ENCODE measurements at places on chromosomes 1 and 21. TPM values are rescaled to one million over a fixed set of nuclear protein-coding genes. Genes with fewer than 3 reads are reported as not detected.

GRCh38 chr1:172971241-172971640, 79.5 kb downstream of the TNFSF18 start:
- no peak for DNase-seq

SH3GLB1 gene
- 65.7 TPM for total RNA-seq

- DNase-seq = no peak
These were observed 1678.9 kb downstream of the KCNT2 start for GRCh38 chr1:194929357-194929756.

GRCh38 chr1:228120351-228120750, 11.3 kb upstream of the MRPL55 start:
- no peak for DNase-seq

DNA sequence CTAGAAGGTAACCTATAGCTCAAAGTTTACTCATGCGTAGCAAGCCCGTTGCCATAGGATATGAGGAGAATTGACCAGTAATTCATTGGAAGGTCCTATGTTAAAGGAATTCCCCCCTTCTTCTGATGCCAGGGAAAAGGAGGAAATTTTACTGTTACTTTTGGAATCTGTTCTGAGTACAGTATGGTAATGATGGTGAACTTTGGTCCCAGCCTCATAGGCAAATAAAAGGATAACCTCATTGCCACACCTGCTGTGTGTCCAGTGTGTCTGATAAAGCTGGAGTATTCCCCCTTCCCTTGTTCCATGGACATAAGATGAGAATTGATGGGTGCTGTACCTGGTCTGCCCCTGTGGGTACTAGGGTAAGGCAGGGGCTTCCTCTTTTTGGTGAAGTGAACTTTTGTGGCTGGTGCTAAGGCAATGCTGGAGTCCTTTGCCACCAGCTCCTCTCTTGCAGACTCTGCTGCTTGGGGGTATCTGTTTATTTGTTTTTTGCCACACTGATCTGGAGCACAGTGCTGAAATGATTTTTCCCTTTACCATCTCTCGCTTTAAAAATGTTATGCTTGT, 22.2 kb downstream of the MPZ start:
- DNase-seq = no peak

SOD1 gene
- total RNA-seq = 344 TPM

CFHR1 gene
- 0.75 TPM for total RNA-seq

DNALI1 gene
- total RNA-seq = 45.3 TPM

ROR1 gene
- 13.1 TPM for total RNA-seq

- DNase-seq = peak; percentile 12
These were observed 25.2 kb upstream of the AGO1 start for GRCh38 chr1:35857830-35858229.

GRCh38 chr1:59768792-59769735, 45.7 kb upstream of the HOOK1 start:
- DNase-seq = no peak

DYNLT4 gene
- total RNA-seq = not detected

PDZK1 gene
- 111 TPM for total RNA-seq

GRCh38 chr1:153659175-153659534, 652 bp downstream of the SNAPIN start:
- no peak for DNase-seq

DNA sequence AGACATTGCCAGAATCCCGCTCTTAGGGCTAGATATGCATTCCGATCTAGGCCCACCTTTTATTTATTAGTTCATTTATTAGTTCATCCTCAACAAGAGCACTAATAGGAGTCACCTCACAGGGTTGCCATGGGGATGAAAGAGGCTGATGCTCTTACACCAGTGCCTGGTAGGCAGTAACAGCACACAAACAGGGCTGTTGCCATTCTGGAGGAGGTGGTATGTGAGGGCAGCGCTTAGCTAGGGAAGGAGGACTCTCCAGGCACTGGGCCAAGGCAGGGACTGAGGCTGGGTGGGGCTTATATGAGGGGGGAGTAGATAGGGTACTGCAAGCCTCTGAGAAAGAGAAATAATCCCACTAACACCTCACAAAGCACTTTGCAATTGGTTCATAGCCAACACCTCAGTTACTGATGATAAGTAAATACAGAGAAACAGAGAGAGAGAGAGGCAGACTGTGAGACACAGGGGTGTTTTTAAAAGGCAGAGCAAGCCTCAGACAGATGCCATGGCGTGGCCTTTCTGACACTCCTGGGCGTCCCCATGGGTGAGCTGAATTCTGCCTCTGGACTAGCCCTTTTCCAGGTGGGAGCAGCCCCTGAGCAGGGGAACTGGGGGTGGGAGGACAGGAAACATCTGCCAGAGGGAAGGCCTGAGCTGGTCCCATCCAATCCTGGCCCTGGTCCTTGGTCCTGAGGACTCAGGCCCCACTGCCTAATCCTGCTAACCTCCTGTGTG, 5.9 kb downstream of the FCGR2A start:
- DNase-seq = no peak

DNA sequence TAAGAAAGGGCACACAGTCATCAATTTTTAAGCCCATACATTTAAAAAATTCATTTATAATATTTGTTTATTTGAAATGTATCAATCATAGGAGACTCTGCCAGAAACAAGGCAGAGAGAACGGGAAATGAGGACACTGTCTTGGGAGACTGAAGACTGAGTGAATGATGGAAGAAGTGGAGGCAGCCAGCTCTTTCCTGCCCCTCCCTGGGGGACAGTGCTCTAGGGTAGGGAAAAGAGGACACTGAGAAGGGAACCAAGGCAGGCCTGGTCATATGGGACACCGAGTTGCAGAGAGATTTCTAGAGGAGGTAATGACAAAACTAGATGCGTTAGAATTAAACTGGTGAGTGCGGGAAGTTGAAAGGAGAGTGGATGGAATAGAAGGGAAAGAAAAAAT, 31.6 kb downstream of the EEIG2 start:
- DNase-seq = no peak

ZNF695 gene
- 0.06 TPM for total RNA-seq

DNA sequence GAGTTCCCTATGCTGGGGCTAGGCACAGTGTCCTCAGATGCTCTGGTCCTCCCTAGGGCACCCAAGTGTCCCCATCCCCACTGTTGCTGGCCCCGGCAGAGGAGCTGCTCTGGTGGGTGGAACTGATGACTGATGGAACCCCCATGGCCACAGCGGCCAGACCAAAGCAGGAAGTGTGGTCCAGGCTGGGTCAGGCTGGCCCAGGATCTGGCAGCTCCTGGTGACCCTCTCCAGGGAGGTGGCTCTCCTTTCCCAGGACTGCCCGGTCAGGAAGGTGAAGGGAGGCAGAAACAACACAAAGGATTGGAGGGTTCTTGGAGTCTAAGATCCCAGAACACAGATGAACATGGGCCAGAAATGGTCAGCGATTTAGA, 1.1 kb downstream of the NKAIN1 start:
- DNase-seq = no peak

- no peak for DNase-seq
These were observed 306.6 kb downstream of the PCP4 start for GRCh38 chr21:40173816-40174215.

MPL gene
- total RNA-seq = not detected

Measured in mucosa of gallbladder (tissue), 1 donor.